ENCODE measurements at places on chromosomes 3 and 15.

DNA sequence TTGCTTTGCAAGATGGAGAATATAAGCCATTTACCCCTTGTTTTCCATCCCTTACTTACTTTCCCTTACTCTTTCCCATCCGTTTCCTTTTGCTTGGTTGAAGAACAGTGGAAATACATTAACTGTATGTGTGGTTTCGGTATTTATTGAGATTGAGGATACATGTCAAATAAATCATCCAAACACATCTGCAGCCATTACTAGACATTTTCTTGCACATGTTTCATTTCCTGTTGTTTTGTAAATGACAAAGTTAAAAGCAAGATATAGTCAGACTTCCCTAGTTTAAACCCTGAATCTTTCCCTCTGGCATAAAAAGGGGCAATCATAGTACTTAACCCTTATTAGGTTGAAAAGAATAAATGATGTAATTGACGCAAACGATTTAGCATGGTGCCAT, 82.1 kb upstream of the BCHE start:
- DNase-seq, result no peak

GRCh38 chr3:70771426-70772147, 459.1 kb upstream of the MDFIC2 start:
- no peak for DNase-seq

- no peak for DNase-seq
Observed at GRCh38 chr15:96593735-96594134, 263.2 kb downstream of the NR2F2 start.

- DNase-seq, result no peak
Observed at GRCh38 chr3:189272500-189273119, 100.8 kb downstream of the TPRG1 start.

DNA sequence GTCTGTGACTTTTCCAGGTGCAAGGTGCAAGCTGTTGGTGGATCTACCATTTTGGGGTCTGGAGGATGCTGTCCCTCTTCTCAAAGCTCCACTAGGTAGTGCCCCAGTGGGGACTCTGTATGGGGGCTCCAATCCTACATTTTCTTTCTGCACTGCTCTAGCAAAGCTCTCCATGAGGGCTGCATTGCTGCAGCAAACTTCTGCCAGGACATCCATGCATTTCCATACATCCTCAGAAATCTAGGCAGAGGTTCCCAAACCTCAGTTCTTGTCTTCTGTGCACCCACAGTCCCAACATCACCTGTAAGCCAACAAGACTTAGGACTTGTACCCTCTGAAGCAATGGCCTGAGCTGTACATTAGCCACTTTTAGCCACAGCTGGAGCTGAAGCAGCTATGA, 694.5 kb upstream of the BCHE start:
- DNase-seq, result no peak

GRCh38 chr3:114274929-114275328, 18.9 kb upstream of the TIGIT start:
- DNase-seq, result no peak

- no peak for DNase-seq
Observed at GRCh38 chr15:78615151-78615589, 5.6 kb downstream of the CHRNA3 start.

DNA sequence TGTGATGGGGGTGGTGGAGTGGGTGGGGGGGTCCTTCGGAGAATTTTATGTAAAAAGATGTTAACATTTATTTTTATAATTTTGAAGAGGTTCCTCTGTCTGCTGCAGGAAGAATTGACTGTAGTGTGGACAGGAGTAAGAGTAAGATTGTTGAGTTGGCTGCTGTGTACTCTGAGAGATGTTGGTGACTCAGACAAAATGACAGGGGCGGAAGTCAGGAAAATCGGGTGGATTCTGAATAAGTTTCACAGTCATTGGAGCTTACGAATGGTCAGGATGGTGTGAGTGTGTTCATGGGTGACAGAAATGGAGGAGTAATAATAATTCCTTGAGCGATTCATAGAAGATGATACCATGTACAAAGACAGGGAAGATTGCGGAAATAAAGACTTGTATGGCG, 420.0 kb downstream of the ROBO2 start:
- no peak for DNase-seq

- DNase-seq, result no peak
Observed at GRCh38 chr15:48754011-48754410, 56.9 kb downstream of the CEP152 start.

DNA sequence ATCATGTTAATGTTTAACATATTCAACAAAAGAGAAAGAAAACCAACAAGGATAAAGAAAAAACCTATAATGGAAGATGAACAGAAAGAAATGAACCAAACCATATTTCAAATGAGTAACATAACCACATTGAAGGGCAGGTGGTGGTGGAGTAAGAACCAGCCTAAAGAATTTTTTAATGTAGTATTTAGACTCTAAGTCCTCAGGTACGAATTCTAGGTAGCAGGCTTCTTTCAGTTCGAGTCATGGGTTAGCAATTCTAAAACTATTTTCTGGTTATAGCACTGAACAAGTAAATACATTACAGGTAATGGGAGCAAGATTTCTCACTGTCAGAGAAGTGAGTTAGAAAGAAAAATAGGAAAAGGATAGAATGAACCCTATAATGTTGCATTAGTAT, 24.4 kb downstream of the DCBLD2 start:
- DNase-seq, result no peak

GRCh38 chr3:167671878-167672427, 18.2 kb upstream of the WDR49 start:
- no peak for DNase-seq

DNA sequence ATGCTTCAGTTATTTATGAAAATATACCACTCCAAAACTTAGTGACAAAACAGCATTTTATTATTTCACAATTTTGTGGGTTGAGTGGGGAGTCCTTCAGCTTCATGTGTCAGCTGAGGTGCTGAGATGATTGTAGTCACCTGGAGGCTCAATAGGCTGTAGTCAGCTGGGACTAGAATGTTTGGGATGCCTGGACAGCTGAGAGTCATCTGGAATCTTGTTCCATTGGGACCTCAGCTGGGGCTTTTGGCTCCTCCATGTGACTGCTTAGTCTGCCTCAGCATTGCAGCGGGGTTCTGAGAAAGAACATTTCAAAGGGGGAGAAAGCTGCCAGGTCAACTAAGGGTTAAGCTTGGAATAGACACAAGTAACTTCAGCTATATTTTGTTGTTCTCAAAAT, 13.4 kb downstream of the STT3B start:
- no peak for DNase-seq

DNA sequence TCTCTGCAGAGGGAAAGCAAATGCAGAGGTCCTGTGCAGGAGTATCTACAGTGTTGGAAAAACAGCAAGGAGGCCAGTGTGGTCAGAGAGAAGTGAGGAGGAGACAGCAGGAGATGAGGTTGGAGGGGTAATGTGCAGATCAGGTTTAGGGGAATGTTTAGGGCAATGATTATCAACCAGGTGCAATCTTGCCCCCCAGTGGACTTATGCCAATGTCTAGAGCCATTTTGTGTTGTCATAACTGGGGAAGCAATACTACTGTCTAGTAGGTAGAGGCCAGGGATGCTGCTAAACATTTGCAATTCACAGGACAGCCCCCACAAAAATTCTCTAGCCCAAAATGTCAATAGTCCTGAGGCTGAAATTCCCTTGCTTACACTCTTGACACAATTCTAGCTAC, 13.1 kb downstream of the CCDC191 start:
- DNase-seq, result no peak

GRCh38 chr3:47318916-47319315, 36.2 kb downstream of the KLHL18 start:
- no peak for DNase-seq

DNA sequence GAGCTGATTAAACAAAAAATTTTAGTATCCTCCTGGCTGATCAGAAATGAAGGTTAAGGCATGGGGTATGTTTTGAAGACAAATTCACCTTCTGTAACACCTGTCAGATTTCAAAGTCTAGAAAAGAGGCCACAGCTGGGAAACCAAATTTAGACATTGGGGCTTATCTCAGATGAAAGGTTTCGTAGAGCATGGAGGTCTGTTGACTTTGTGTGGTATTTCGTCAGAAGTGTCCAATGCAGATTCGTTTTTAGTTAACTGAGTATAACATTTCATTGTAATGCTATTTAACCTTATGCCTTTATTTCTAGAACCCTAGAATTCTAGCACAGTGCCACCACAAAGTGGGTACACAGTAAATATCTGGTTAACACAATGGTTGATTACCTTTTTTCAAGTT, 61.7 kb downstream of the FNDC3B start:
- DNase-seq, result no peak
